ENCODE measurements at places on chromosomes 1 and 21. TPM values are rescaled to one million over a fixed set of nuclear protein-coding genes. Genes with fewer than 3 reads are reported as not detected.

DNA sequence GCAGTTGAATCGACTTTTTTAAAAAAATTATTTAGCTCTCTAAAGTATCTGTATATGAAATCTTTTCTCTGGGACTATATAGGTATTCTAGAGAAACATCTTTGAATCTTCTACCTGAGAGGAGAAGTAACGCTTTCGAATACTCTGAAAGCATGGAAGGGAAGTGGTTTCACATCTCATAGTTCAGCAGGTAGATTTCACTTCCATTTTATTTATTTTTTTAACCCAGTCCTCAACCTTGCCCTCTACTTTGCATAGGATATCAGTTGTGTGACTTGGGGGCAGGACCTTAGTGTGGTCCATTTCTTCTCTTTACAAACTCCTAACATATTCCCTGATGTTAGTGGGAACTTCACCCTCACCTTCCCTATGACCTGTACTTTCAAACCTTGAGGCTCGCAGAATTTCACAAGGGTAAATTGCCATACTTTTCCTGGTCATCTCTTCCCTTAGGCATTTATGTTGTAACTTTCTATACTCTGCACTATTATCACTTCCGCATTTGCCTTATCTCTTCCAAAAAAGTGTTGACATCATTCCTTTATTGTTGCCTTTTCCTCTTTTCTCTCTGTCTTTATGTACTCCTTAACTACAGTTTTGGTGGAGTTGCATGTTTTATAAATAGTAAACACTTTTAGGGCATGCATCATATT, 1208.5 kb upstream of the ADGRL4 start:
- H3K4me1 ChIP-seq, result no peaks in the 10 kb centered on the region
- no peaks in the 10 kb centered on the region for H3K36me3 ChIP-seq
- H3K27me3 ChIP-seq, result no peaks in the 10 kb centered on the region
- DNase-seq, result no peak
- H3K4me3 ChIP-seq, result no peak overlapping the region

DNA sequence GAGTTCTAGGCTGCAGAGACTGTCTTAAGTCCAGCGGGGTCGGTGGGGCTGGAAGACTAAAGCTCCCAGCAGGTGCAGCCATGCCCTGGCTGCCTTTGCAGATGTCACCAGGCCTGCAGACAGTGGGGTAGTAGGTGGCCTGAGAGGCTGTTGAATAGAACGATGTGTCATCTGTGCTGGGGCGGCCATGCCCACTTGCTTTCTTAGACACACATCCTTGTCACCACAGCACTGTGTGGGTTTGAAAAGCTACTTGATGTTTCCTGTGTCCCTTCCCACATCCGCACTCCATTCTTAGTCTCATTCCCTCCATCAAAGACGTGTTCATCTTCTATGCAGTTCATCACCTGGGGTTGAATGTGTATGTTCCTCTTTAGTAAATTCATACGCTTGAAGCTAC, 184.5 kb upstream of the TMEM51 start:
- H3K27me3 ChIP-seq, result no peaks in the 10 kb centered on the region
- peaks cover 28% of the 10 kb centered on the region for H3K4me1 ChIP-seq
- peak overlapping the region; percentile 66 for H3K27ac ChIP-seq

- no peak overlapping the region for H3K27ac ChIP-seq
- H3K36me3 ChIP-seq, result no peaks in the 10 kb centered on the region
- H3K4me1 ChIP-seq, result no peaks in the 10 kb centered on the region
These were observed 7.3 kb upstream of the SAMSN1 start for GRCh38 chr21:14553422-14553821.

DNA sequence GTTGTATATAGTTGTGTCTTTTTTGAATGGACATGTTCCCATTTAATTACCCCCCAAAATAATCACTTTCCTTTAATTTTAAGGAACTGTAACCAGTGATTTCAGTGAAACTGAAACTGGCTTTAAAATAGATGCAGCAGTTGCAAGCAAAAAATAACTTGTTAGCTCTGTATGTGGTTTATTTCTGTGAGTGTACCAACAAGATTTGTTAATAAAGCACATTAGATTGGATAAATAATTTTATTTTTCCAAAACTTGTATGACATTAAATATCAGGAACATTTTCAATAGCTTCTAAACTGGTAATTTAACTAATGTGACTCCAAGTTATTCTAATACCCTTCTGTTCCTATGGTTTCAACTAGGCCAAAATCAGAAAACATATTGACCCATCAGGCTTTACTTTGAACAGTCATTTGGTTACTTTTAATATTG, 184.3 kb upstream of the CACYBP start:
- H3K27ac ChIP-seq, result no peak overlapping the region
- H3K4me1 ChIP-seq, result peaks cover 8% of the 10 kb centered on the region
- no peaks in the 10 kb centered on the region for H3K27me3 ChIP-seq
- no peak overlapping the region for H3K4me3 ChIP-seq
- DNase-seq, result no peak

GRCh38 chr1:117367046-117368025, at the start of gene MAN1A2:
TSS of gene MAN1A2 (plus strand) at chr1:117367449. CDS start at chr1:117368184, 735 bp downstream.
- peak; percentile 62 for DNase-seq
- peak within 1 kb of the TSS; percentile 88 for H3K27ac ChIP-seq
- peak within 1 kb of the TSS; percentile 92 for H3K4me3 ChIP-seq

GRCh38 chr1:64540265-64540791, 70.4 kb downstream of the CACHD1 start:
- no peaks in the 10 kb centered on the region for H3K27me3 ChIP-seq
- no peak overlapping the region for H3K27ac ChIP-seq
- no peaks in the 10 kb centered on the region for H3K36me3 ChIP-seq
- H3K4me3 ChIP-seq, result peak overlapping the region; percentile 45
- DNase-seq, result no peak

GRCh38 chr1:22485431-22485830, 33.8 kb downstream of the ZBTB40 start:
- H3K4me3 ChIP-seq, result no peak overlapping the region
- no peaks in the 10 kb centered on the region for H3K27me3 ChIP-seq
- no peaks in the 10 kb centered on the region for H3K36me3 ChIP-seq
- H3K27ac ChIP-seq, result no peak overlapping the region

DNA sequence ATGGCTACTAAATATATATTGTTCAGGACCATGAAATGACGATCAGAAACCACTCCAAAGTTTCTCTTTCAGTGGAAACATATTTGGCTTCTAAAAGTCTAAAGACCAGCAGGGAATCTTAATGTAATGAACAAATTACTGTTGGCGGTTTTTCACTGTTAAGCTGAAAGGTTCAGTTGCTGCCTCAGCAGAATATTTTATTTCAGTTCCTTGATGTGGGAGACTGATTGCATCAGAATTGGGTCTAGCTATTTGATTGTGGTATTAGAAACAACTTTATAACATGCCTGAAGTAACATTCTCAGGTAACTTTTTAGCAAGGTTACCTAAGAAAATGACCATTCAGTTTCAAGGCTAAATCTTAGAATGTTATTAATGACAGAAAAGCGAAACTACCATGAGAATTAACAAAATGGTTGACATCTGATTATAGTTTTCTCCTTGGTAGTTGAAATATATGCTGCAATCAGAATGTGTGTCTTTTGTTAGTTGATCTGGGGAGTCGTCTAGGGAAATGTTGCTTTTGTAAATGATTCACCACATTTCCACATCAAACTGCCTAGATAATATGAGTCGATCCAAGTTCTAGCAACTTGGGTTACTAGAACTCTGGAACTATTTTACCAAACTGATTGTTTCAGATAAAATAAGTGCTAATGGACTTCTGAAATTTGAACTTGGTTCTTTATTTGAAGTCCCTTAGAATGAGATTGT, 200.4 kb downstream of the HMCN1 start:
- H3K36me3 ChIP-seq, result no peaks in the 10 kb centered on the region
- H3K27me3 ChIP-seq, result no peaks in the 10 kb centered on the region

DNA sequence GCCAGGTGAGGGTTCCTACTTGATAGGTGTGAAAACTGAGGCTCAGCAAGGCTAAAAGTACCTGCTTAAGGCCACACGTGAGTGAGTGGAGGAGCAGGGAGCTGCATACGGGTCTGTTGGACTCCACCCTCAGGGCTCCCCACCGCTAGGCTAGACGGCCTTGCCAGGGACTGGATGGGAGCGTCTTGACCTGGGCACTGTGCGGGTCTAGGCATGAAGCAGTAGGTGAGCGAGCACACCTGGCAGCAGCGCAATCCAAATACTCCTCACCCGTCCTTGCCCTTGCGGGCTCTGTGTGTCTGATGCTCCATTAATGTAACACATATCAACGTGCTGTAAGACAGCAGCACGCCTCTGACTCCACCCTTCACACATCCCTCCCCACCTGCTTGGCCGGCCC, 94.0 kb downstream of the LACTBL1 start:
- H3K4me3 ChIP-seq, result no peak overlapping the region
- no peaks in the 10 kb centered on the region for H3K36me3 ChIP-seq

DNA sequence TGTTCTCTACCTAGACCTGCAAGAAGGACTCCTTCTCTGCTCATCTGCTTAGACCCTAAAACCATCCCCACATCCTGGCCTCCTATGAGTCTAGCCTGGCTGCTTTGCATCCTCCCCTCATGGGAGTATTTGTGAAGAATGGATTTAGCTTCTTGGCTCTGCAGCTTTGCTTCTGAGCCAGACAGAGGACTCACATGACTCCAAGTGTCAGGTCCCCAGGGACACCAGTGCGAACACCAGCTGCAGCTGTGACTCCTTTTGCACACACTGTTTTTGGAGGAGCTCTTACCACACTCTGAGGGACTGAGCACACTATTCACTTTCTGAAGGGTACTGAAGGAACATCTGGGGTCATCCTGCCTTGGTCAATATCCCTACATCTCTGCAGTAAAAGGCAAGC, 131.8 kb upstream of the SGIP1 start:
- no peak overlapping the region for H3K27ac ChIP-seq
- no peaks in the 10 kb centered on the region for H3K36me3 ChIP-seq
- no peaks in the 10 kb centered on the region for H3K4me1 ChIP-seq
- H3K27me3 ChIP-seq, result no peaks in the 10 kb centered on the region
- no peak overlapping the region for H3K4me3 ChIP-seq

Gene NMNAT2
- 0.50 TPM for total RNA-seq

Gene RASSF5
- total RNA-seq, result 0.43 TPM

Gene TIE1
- total RNA-seq, result 0.87 TPM

Gene LRIF1
- total RNA-seq, result 17.1 TPM

Gene OR2L13
- total RNA-seq, result not detected

Gene FMO2
- not detected for total RNA-seq

Gene OR2T29
- not detected for total RNA-seq

Gene RRP15
- total RNA-seq, result 28.4 TPM

Gene PTGER3
- total RNA-seq, result 1.1 TPM

Gene SLC25A34
- total RNA-seq, result 1.0 TPM
